ENCODE measurements at places on chromosomes 3 and 15.

DNA sequence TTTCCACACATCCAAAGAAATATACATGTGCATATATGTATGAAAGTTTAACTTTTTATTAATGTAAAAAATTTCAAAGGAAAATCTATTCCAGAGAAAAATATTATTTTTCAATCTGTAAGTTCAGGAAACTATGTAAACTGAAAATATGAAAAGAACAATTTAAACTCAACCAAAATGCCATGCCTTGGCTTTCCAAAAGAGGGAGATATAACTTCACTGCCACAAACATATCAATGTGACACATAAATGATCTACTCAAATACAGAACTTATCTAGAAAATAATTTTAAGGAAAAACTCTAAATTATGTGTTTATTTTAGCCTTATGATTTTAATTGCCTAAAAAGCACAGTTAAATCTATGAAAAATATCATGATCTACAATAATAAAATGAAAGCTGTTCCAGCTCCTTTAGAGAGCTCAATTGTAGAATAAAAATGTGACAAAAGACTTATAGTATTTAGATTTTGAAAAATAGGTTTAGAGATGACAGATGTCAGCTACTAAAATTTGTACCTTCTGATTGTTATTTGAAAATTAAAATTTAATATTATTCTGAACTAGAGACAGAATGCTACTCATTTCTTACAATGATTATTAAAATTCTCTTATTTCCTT, 94.8 kb downstream of the GBE1 start:
- no peak for DNase-seq

GRCh38 chr3:163364717-163365116, 1713.6 kb downstream of the SI start:
- peak; percentile 24 for DNase-seq

- DNase-seq: no peak
Observed at GRCh38 chr15:26355472-26356074, 417.3 kb downstream of the GABRB3 start.

DNA sequence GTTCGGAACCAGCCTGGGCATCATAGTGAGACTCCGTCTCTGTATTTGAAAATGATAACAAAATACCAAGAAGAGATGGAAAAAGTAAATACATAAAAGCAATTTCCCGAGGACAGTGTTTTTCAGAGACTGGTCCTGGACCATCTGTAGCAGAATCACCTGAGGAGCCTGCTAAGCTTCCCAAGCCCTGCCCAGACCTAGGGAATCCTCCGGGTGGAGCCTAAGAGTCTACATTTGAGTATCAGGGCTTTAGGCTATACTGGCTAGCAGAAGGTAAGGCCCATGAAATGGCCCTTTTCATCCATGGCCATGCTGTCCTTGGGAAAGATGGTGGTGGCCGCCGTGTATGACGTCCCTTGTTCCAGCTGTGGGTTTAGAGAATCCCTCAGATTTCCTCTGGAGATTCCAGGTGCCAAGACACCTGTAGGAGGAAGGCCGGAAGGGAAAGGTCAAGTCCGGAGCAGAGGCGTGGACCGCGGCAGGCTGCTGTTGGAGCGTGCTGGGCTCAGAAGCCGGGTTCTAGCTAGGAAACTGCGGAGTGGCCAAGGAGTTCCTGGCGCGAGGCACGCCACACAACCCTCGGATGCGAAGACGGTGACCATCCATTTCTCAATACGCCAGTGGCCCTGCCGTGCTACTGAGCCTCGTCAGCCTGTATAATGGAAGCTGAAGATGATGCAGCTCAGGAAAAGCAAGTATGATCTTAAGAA, 50.9 kb downstream of the TMEM44 start:
- DNase-seq: no peak
